ENCODE measurements at places on chromosomes 3 and 15. TPM values are rescaled to one million over a fixed set of nuclear protein-coding genes. Genes with fewer than 3 reads are reported as not detected.

DNA sequence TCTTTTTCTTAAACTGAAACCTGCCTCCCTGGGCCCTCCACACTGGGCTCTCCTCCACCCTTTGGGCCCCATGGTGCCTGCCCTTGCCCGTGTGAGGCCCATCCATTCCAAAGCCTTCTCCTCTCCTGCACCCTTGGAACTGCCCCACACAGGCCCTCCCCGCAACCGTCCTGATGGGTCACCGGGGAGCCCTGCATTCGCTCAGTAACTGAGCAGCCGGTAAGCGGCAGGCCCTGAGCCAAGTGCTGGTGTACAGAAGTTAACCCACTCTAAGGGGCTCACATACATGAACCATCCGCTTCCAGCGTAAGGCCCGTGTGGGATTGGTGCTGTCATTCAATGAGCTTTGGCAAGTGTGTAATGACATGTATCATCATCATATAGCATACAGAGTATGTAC lies 5.4 kb upstream of the LRRC15 start:
- DNase-seq, result peak; percentile 59

- DNase-seq, result peak; percentile 78
These were observed 2.6 kb downstream of the MEX3B start for GRCh38 chr15:82043130-82043673.

Gene PP2D1
- not detected for total RNA-seq

Gene GASK1A
- total RNA-seq, result 4.5 TPM

DNA sequence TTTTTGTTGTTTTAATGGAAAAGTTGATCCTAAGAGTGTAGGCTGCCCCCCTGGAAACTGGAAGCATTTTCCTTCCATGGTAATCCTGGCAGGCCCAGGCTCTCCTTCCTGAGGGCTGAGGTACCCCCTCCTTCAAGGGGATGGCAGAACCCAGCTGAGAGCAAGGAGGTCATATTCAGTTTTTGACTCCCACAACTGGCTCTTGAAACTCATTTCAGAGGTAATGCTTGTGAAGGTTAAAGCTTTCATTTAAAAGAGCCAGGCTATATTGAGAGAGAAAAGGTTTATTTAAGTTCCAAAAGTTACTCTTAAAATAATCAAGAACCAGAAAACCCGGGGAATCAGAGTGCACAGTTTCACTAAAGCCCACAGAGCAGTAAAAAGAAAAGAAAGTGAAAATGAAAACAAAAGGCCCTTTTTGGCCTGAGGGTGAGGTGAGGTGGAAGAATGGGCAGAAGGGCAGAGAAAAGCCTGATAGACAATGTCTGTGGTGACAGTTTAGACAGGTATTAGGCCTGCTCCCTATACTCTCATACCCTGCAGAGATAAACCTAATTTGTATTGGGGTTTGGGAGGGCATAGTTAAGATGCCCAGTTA lies 47.0 kb upstream of the RBP1 start:
- no peak for DNase-seq

- no peak for DNase-seq
These were observed 13.0 kb downstream of the VIPR1 start for GRCh38 chr3:42515391-42515916.

- DNase-seq, result peak; percentile 89
These were observed 4.4 kb upstream of the BAHD1 start for GRCh38 chr15:40436116-40436891.

Gene SYNPR
- 0.24 TPM for total RNA-seq

DNA sequence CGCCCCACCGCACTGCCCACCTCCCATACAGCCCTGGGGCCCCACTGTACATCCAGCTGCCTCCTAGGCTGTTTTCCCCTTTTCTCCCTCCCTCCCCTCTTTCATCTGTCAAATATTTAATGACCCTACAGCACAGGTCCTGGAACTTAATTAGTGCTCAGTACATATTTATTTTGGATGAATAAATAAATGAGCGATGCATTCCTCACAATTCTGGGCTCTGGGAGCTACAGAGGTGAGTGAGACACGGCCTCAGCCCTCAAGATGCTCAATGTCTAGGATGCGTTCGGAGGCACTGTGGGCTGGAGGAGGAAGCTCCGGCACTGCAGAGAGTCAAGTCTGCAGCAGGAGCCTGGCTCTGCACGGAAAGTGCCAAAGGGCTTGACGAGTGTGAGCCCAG lies 175.0 kb downstream of the FAM43A start:
- no peak for DNase-seq

DNA sequence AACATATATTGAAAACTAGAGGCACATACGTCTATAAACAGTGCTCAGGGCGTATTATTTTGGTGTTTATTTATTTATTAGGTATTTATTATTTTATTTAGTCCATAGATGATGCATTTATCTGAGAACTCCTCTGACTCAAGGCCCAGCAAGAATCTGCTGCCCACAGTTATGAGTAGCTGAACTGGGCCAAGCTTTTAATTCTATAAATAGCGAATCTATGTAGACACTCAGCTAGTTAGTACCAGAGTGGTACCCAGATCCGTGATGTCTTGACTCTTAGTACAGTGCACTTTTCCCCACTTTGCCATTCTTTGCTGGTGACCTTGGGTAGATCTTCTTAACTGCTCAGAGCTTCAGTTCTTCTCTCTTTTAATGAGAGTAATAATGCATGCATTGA lies 370.4 kb upstream of the TPRG1 start:
- no peak for DNase-seq

DNA sequence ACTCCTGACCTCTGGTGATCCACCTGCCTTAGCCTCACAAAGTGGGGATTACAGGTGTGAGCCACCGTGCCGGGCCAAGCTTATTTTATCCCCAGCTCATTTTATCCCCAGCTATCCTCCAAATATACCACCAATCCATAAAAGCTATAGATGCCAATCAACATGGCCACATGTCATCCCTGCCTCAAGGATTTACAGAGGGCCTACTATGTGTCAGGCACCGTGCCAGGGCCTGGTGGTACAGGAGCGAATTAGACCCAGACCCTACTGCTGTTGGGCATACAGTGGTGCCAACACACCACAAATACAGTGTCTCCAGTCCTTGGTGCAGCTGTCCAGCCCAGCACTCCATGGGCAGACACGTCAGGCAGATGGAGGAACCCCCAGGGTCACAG lies 73.4 kb downstream of the SCN5A start:
- DNase-seq, result no peak
